Fibroblast of skin of back (primary cell): ENCODE measurements at places on chromosomes 4 and X.

- peak; percentile 45 for DNase-seq
These were observed 108.2 kb upstream of the BMPR1B start for GRCh38 chr4:94649381-94650133.

GRCh38 chr4:124740501-124740900 lies 28.0 kb upstream of the ANKRD50 start:
- DNase-seq = no peak

DNA sequence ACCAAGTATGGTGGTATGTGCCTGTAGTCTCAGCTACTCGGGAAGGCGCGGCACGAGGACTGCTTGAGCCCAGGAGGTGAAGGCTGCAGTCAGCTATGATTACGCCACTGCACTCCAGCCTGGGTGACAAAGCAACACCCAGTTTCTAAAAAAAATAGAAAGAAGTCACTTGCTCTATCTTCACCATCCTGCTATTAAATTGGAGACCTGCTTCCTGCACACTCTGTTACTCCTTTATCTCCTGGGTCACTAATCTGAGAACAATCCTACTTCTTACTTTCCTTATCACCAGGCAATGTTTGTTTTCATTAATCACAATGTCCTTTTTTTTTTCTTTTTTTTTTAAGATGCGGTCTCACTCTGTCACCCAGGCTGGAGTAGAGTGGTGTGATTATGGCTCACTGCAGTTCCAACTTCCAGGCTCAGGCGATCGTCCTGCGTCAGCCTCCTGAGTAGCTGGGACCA lies 16.2 kb downstream of the PRKX start:
- DNase-seq = no peak

- no peak for DNase-seq
These were observed 1.7 kb upstream of the PPP2R2C start for GRCh38 chr4:6474053-6474568.

GRCh38 chr4:10153161-10153560 lies 36.6 kb upstream of the WDR1 start:
- DNase-seq = no peak

DNA sequence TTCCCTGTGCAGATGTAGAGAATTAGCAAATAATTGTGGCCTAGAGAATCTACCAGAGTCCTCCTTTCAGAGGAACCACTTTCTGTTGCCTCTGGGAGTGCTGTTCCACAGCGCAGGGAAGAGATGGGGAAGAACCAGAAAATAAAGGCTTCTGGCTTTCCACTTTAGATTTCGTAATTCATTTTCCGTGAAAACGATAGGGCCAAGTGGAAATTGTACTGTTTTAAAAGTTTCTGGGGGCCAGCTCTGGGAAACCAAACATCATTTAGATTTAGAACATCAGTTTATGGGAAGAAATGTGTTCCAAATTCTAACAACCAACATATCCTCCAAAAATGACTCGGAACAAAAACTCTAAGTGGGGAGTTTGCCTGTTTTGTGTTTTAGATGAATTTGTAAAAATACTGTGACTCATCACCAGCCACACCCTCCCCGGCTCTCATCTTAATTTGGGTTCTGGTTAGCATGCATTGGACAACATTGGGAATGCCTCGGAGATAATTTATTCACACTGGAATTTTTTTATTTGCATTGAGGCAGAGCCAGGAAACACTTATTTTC lies 65.2 kb upstream of the LNX1 start:
- peak; percentile 60 for DNase-seq

- DNase-seq = peak; percentile 32
These were observed 44.9 kb downstream of the ZBTB49 start for GRCh38 chr4:4334798-4335520.

DNA sequence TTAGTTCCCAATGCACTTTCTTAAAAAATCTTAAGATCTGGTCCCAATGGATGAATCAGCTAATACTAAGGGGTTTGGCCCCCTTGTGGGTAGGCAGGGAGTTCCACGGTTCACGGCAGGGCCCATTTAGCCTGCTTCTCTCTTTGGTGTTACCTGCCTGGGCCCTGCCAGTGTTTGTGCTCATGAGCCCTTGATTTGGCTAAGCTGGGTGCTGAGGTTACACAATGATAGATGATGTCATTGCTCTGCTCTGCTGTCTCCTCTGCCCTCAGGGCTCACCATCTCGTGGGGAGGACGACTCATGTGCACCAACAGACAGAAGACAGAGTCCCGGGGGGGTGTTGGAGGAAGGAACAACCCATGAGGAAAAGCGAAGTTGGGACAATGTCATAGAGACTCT lies 24.4 kb downstream of the RTL5 start:
- peak; percentile 70 for DNase-seq

DNA sequence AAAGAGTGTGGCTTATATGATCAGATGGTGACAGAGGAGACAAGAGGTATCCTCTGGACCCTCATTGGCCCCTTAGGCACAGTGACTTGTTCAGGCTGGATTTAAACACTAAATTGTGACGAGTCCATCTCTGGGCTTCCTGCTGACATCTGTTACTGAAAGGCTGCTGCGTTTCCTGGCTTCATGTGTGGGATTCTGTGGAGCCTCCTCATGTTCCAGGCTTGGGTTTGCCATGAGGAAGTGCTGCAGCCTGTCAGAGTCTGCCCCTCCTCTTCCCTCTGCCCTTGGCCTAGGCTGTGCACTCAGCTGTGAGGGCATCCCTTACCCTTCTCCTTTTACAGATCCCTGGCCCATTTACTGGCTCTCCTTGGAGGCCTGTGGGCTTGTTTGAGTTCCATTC lies 159.1 kb upstream of the TTC29 start:
- DNase-seq = peak; percentile 37

DNA sequence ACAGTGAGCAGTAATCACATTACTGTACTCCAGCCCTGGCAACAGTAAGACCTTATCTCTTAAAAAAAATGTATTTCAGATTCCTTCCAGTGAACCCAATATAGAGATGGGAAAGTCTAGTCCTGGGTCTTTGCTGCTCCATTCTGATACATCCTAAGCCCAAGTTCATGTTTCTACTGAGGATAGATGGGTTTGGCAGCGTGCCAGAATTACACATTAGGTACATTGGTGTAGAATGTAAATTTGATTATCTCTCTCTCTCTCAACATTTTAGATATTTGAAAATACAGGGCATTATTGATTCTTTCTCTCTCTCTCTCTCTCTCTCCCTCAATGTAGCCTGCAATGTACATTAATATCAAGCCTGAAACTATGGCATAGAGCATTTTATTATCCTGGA lies 43.5 kb upstream of the ZNF330 start:
- no peak for DNase-seq

DNA sequence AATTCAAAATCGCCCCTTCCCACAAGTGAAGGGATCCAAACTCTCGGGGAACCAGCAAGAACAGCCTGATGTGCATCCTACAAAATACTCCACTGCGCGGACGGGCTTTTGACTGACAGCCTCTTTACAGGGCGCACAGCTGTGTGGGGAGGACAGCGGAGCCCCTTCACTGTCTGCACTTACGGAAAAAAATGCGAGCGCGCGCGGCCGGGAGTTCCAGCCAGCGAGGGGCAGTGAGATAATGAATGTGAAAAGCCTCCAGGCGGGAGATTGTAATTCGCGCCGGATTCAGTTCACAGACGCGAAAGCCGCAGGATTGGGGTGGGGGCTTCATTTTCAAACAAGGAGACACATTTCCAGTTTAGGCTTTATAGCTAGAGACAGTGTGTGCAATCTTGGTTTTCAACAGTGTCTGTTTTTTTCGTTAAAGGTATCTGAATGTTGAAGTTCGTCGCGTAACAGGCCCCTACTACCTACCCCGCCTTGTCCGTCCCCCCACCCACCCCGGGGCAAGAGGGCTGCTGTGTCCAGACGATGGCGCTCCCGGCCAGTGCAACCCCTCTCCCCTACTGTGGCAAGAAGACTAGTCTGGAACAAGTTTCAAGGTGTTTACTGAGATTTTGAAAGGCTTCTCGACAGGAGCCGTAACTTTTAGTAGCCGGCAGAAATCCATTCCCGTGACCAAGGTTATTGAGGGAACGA lies 1.7 kb upstream of the GPR50 start:
- DNase-seq = no peak

- DNase-seq = no peak
These were observed 11.7 kb downstream of the XK start for GRCh38 chrX:37697169-37697760.

DNA sequence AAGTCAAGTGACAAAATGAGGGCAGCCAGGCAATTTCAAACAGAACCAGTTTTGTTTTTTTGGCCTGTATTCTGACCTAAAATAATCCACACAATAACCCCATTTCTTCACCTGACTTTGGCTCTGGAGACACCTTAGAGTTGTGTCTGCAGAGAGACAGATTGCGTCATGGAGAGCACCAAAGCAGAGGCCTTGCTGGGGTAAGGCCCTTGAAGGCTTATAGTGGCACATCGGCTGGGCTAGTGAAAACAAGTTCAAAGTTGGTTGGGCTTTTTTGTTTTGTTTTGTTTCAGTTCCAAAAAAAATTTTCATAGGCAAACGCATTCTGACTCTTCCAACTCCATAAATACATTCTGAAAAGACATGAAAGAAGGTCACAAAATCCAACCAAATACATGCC lies 34.4 kb downstream of the PARM1 start:
- DNase-seq = no peak

GRCh38 chr4:47572981-47573380 lies 87.9 kb downstream of the ATP10D start:
- DNase-seq = no peak

DNA sequence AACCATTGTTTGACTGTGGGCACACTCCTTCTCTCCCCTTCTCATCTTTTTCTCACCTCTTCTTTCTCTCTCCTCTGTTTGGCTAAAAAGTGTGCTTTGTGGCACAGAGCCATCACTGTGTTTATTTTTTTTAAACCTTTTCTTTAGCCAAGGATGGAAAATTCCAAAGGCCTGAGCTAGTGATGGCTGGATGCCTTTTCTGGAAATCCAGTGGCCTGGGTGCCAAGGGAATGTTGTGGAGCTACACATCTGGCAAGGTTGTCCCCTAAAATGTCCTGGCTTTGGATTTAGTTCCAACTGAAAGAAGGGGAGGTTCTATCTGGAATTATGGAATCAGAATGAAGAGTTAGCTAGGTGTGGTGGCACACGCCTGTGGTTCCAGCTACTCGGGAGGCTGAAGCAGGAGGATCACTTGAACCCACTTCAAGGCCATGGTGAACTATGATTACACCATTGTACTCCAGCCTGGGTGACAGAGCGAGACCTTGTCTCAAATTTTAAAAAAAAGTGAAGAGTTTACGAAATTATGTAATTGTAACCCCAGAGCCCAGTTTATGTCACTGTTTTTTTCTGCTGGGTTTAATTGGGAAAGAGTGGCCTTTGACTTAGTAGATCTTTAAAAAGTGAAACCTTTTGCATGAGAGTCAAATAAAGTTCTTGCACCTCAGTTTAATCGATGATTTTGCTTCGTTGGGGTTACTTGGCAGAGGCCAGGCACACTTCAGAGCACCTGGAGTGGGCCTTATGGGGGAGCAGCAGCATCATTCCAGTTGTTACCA lies 17.7 kb downstream of the DOCK11 start:
- peak; percentile 41 for DNase-seq

- DNase-seq = peak; percentile 45
These were observed 27.2 kb downstream of the FBXO8 start for GRCh38 chr4:174256277-174256713.

DNA sequence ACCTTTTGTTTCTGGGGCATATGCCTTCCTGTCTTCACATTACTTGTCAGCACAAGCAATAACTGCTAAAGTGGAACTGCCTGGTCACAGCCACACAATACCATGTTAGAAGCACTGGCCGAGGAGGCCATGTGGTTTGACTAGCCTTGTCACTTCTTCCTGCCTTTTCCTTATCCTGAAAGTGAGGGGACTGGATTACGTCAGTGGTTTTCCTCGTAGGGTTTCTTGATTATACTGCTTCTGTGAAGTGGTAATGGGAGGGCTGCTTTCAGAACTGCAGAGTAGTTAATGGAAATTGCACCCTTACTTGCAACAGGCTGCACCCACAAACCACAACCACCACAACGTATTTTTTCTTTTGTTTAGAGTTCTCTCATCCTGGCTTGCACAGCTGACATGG lies 26.6 kb downstream of the ZRSR2 start:
- DNase-seq = no peak

GRCh38 chrX:108468486-108468885 lies 28.8 kb downstream of the COL4A5 start:
- DNase-seq = peak; percentile 76

- DNase-seq = no peak
These were observed 98.8 kb upstream of the GATB start for GRCh38 chr4:151859641-151860040.

DNA sequence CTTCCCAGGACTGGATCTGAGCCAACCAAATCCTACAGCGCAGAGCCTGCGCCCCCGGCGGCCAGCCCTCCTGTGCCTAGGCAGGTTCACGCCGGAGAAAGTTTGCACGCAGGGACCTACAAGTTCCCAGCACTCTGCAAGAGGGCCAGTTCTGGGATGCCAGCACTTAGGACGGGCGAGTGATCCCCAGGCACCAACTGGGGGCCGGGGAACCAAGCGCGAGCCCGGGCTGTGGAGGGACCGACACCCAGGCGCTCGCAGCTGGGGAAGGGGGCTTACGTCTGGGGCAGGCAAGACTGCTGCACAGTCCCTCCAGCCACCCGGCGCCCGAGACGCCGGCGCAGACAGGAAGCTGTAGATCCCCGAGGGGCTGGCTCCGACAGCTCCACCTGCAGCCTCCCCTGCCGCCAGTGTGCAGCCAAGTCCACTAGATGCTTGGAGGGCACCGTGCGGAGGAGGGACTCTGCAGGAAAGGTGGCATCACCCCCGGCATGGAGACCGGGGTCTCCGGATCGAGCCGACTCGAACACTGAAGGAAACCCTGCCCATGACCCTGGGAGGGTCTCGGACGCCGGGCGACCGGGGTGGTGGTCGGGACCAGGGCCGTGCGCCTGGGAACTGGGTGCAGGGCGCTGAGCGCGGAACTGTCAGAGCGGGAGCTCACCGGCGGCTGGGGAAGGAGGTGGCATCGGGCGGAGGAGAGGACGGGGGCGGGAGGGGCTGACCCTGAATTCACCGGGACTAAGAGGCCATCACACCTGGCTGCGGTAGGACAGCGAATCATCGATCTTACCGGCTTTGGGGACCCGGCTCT lies 566 bp downstream of the CORIN start:
- DNase-seq = no peak

DNA sequence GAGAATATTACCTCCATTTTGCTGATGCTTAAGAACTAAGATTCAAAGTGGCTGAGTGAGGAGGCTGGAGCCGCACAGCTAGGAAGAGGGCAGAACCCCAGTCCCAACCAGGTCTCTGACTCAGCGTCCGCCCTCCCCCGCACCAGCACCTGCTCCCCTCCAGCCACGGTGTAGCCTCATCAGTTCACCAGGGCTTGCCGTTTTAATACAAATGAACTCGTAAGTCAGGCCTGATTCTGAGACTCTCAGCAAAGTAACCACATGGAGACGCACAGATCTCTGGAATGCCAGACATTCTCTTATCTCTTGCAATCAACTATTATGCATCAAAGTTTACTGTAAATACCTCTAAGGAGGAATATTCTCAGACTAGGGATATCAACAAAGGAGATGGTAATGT lies 52.4 kb downstream of the ENPP6 start:
- DNase-seq = no peak

DNA sequence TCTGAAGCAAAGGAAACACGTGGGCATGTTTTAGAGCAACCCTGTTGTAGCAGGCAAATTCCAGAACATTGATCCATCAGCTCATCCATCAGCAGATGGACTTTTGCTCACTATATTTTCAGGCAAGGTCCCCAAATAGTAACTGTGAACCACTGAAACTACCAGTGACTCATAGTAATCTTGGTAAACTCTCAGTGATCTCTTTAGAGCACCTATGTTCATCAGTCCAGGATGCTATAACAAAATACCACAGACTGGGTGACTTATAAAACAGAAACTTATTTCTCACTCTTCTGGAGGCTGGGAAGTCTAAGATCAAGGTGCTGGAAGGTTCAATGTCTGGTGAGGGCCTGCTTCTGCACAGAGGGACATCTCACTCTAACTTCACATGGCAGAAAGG lies 28.9 kb upstream of the BTC start:
- no peak for DNase-seq

- no peak for DNase-seq
These were observed 9.1 kb upstream of the GTPBP6 start for GRCh38 chrX:327660-328126.
